ENCODE measurements at places on chromosomes 5 and 9.

- DNase-seq = no peak
Observed at GRCh38 chr9:132185073-132186009, 23.5 kb downstream of the NTNG2 start.

- no peak for DNase-seq
Observed at GRCh38 chr5:10733426-10733825, 27.6 kb downstream of the DAP start.

DNA sequence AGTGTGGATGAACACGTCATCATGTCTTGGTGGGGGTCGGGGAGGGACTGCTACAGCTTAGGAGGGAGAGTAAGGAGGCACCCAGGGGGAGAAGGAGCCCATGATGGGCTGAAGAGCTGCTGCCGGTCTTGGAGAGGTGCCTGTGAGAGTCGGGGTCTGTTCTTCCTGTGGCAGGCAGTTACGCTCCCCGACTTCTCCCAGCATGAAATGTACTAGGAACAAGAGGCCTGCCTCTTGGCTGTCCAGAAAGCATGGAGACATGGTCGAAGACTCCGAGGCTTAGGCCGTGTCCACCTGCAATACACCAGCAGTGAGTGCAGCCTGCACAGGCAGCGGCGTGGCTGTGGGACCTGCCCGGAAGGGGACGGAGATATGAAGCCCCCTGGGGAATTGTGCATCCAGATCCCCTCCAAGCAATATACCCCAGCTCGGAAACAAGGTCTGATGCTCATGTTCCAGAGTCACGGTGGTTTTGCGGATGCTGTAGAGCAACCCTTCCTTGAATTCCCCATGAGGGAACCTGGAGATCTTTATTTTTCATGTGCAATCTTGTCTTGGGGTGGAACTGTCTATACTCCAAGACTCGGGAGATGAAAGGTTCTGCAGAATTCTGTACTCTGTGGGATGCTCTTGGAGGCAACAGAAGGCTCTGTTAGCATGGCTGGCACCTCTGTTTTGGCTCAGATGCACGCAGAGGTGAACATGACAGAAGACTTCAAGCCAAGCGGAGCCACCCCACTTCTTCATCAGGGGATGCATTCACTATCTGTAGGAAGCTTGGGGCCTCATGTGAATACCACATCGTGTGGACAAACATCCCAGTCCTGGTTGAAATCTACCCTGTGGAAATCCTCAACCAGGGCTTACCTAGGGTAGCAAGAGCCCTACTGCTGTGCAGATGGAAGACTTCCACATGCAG lies 374.9 kb upstream of the IRX4 start:
- DNase-seq = no peak

DNA sequence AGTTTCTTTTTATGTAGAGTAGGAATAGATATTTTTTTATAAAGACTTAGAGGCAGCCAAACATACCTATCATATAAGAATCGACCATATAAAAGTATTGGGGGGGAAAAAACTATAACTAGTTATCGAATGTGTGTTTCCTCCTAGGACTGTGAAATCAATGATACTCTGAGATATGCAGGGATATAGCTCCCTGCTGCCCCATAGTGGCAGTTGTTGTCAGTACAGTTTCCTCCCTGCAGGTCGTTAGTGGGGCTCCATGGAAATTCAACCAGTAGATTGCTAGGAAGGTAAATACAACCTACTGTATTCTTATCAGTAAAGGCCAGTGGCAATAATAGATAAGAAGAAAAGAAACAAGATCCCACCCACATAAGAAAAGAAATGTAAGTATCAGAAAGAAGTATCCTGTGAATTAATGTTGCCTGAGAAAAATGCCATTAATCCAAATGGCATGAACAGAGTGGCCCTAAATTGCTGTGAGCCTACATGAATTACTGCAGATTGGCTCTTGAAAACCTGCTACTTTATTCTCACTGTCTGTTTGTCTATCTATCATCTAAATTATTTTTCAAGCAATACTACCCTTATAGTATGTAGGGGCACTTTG lies 136.9 kb upstream of the FBN2 start:
- DNase-seq = peak; percentile 65

GRCh38 chr5:74605759-74606158 lies 34.8 kb downstream of the ENC1 start:
- no peak for DNase-seq

Data from activated effector memory CD4-positive, alpha-beta T cell treated with anti-CD3 and anti-CD28 coated beads, Interleukin-2, amount 50 U/mL, for 16 hours (primary cell).